ENCODE measurements at places on chromosomes 12 and 14.

GRCh38 chr14:67477926-67478799 is 10.4 kb downstream of the TMEM229B start:
- no peak for DNase-seq

DNA sequence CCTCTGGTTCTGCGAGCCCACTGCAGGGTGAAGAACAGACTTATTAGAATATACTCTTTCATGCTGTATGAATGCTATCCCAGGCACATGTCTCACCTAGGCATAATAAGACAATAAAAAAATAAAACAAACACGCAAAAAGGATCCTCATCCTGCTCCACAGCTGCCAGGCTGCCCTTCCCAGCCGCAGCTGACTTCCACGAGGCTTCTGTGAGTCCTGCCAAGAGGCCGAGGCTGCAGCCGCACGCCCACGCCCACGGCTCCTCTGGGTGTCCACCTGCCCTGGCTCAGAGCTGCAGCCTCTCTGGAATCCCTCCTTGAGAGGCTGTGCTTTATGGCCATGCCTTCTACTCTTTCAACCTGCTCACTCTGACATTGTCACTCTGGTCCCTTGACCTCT is 6.9 kb downstream of the SMIM41 start:
- DNase-seq: no peak

DNA sequence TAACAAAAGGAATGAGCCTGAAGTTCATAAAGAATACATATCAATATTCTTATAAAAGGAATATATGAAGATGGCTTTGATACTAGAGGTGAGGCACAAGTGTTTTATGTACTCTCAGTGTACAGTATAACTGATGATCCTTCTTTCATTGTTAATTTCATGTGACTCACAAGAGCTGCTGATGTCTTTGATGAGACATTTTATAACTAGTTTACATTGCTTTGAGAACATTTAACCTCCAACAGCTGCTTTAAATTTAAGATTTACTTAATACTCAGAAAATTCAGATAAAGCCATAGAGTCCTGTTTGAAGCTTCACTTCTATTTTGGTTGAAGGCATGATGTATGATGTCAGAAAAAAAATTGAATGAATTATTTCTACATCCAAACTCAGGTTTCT is 59.8 kb downstream of the WASHC4 start:
- no peak for DNase-seq

- no peak for DNase-seq
These were observed 5.4 kb downstream of the SDR39U1 start for GRCh38 chr14:24437020-24437735.

DNA sequence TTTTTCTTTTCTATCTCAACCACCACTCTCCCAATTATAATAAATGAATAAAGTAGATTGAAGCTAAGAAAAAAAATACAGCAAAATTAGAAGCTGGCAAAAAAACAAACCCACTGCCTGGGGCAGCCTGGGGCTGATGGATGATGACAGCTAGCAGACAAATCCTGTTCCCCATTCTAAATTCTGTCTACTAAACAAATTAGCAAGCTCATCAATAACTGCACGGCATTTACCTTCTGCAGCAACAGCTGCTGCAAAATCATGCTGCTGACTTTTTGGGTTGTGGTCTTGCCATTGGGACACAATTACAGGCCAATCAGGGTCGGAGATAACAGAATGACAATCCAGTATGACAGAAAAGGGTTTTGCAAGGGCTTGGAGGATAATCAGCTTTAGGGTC is 443.6 kb upstream of the SOX5 start:
- no peak for DNase-seq

DNA sequence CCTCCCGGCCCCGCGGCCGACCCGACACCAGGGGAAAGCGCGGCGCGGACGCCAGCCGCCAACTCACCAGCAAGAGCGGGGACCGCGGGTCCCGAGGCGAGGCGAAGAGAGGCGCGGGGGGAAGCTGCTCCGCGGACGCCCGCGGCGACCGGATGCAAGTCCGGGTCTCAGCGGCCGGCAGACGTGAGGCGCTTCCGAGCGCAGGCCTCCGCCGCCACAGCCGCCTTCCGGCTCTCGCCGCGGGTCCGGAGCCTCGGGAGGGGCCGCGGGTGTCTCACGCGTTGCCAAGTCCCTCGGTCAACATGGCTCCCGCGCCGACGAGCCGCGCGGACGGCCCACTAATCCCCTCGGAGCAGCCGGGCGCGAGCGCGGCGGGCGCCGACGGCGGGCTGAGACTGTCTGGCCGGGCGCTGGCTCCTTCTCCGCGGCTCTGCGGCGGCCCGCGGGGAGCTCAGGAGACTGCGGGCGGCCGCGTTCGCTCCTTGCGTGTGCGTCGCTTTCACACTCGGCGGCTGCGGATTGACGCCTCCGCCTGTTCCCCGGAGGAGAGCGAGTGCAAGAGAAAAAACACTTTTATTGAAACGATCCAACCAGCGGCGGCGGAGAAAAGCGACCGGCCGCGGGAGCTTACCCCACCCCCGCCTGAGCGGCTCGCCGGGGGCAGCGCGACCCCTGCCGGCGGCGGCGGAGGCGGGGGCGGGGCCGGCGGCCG is at the start of gene CDK17:
TSS of gene CDK17 (minus strand) at position 521 of the 712 bp plus-strand sequence. CDS start 65,603 bp downstream, outside the sequence.
- peak; percentile 84 for DNase-seq

DNA sequence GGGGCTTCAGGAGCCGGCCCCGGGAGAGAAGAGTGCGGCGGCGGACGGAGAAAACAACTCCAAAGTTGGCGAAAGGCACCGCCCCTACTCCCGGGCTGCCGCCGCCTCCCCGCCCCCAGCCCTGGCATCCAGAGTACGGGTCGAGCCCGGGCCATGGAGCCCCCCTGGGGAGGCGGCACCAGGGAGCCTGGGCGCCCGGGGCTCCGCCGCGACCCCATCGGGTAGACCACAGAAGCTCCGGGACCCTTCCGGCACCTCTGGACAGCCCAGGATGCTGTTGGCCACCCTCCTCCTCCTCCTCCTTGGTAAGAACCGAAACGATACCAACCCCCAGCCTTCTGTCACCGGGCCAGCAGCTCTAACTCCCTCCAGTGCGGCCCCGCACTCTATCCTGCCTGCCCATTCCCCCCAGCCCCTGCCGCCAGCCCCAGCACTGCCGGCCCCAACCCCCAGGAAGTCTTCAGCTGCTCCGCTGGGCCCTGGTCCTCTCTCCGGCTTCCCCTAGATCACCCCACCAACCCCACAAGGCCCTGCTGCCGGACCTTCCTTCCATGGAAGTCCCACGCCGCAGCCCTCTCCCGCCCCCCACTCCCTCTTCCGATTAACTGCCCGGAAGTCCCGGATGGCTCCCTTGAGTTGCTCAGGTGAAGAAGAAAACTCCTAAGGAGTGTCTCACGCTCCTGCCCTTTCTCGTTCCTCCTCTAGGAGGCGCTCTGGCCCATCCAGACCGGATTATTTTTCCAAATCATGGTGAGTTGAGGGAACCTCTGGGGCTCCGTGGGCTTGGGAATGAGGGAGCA is 693 bp downstream of the LRP10 start:
- peak; percentile 93 for DNase-seq

- DNase-seq: no peak
These were observed 50.9 kb downstream of the CHGA start for GRCh38 chr14:92973798-92974372.

DNA sequence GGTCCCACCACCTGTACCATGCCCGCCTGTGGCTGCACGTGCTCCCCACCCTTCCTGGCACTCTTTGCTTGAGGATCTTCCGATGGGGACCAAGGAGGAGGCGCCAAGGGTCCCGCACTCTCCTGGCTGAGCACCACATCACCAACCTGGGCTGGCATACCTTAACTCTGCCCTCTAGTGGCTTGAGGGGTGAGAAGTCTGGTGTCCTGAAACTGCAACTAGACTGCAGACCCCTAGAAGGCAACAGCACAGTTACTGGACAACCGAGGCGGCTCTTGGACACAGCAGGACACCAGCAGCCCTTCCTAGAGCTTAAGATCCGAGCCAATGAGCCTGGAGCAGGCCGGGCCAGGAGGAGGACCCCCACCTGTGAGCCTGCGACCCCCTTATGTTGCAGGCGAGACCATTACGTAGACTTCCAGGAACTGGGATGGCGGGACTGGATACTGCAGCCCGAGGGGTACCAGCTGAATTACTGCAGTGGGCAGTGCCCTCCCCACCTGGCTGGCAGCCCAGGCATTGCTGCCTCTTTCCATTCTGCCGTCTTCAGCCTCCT is 1.1 kb downstream of the INHBE start:
- DNase-seq: no peak

DNA sequence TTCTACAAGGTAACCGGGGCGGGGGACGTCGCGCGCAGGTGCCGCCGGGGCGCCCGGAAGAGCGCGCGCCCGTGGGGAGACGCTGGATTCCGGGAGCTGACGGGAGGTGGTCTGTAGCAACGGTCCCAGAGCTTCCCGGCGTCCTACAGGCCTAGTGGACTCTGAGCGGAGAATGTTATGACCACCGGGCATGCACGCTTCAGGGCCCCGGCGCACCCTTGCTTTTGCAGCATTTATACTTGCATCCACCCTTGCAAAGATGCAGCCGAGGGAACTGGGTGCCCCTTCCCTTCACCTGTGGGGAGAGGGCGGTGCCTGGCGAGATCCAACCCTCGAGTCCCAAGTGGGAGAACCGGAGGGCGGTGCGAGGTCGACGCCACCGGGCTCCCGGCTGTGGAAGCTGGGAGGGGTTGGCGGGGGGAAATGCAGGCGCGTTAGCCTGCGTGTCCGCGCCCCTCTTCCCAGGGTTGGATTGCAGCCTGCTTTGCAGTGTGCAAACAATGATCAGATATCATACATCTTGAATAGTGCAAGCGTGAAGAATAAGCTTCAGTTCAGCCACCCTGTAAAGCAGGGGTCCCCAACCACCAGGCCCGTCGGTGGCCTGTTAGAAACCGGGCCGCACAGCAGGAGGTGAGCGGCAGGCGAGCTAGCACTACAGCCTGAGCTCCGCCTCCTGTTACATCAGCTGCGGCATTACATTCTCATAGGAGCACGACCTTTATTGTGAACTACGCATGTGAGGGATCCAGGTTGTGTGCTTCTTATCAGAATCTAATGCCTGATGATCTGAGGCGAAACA is 576 bp downstream of the ERP29 start:
- DNase-seq: peak; percentile 42

DNA sequence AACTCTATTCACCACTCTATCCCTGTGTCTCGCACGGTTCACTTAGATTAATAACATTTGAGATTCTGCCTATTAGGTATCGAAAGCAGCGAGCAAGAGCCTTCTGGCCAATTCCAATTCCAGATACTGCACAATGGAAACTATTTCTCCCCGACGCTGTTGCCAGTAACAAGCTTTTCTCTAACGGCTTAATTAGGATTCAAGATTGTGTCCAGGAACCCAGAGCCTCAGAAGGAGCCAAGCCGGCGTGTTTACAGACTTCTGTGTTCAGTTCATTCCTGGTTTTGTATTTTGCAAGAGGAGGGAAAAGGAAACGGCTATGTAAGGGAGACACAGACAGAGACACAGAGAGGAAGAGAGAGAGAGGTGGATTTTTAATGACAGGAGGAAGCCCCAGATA is 185.6 kb downstream of the DICER1 start:
- no peak for DNase-seq

GRCh38 chr14:82595466-82595865 is 1061.8 kb upstream of the SEL1L start:
- peak; percentile 2 for DNase-seq

DNA sequence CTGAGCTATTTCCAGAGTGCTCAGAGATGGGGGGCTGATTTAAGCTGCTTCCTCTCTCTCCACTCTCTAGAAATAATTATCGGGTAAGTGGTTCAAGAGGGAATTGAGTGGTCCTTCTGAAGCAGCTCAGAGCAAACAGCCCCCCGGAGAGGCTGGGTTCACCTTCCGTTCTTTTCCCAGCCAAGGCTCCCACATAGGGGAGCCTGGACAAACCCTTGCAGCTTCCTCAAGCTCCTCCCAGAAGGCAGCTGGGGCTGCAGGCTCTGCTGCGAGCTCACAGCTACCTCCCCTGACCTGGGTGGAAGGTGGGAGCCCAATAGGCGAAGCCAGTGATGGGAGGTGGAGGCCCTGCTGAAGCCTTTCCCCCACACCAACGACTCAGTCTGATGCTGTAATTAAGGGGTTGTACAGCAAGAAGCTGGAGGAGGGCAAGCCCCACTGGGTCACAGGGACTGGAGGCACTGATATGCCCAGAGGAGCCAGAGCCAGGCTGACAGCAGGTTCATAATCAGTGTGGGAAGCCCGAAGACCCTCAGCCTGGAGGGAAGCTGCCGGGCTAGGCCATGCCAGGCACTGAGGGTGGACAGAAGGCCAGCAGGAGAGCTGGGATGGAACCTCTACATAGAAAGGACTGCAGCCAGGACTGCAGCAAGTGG is 52.4 kb downstream of the ARL6IP4 start:
- no peak for DNase-seq

- no peak for DNase-seq
These were observed 11.3 kb downstream of the PHLDA1 start for GRCh38 chr12:76020281-76020680.

DNA sequence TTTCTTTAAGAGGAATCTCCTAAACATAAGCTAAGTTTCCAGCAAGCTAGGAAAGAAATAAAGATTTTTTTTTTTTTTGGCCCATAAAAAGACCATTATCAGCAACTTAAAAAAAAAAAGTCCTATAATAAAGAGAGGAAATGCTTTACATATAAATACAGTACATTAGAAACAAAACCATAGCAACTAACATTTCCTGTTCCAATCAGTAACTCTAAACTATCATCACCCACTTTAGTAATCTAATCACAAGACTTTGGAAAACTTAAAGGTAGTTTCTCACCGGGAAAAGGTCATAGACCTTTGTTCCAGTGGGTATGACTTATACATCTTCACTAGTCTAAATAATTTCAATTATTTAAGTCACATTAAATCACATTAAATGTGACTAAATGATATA is 11.1 kb downstream of the SPTSSA start:
- no peak for DNase-seq

DNA sequence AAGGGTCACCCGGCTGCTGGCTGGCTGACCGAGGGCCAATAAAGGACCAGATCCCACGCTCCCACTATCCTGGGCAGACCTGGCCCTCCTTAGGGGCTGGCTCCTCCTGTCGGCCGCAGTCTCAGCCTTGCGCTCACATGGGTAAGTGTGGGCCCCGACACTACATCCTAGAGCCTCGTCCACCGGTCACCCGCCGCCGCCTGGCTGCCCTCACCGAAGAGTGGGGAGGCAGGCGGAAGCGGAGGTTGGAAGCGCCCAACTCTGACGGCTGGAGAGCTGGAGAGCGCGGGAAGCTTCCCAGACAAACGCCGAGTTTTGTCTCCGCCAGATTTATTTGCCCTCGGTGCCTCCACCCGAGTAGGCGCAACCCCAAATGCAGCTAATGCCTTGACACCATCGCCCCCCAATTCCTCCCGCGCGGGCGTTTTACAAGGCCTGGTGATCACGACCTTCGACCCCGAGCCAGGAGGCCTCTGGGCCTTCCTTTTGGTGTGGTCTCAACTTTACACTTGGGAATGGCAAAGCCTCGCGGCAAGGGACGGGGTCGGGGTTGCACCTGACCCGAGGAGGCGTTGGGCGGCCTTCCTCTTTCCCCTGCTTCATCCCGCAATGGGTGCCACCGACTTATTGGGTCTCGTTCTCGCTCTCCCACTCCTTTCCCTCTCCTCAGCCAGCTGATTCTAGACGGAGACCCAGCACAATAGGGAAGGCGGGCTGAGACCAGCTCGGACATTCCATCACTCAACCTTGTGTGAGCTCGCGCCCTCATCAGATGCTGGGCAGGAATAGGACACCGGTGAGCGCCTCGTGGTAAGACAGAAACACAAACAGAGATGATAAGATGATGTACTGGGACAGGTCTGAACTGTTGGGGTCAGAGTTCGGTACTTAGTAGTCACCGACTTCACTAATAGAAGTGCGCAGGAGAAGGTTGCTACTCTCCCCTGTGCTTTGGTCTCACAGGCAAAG is 78.3 kb upstream of the ANO4 start:
- DNase-seq: peak; percentile 16
